Renal cortex interstitium (tissue), 15 donors: ENCODE measurements at places on chromosomes 4 and X. TPM values are rescaled to one million over a fixed set of nuclear protein-coding genes. Genes with fewer than 3 reads are reported as not detected.

DNA sequence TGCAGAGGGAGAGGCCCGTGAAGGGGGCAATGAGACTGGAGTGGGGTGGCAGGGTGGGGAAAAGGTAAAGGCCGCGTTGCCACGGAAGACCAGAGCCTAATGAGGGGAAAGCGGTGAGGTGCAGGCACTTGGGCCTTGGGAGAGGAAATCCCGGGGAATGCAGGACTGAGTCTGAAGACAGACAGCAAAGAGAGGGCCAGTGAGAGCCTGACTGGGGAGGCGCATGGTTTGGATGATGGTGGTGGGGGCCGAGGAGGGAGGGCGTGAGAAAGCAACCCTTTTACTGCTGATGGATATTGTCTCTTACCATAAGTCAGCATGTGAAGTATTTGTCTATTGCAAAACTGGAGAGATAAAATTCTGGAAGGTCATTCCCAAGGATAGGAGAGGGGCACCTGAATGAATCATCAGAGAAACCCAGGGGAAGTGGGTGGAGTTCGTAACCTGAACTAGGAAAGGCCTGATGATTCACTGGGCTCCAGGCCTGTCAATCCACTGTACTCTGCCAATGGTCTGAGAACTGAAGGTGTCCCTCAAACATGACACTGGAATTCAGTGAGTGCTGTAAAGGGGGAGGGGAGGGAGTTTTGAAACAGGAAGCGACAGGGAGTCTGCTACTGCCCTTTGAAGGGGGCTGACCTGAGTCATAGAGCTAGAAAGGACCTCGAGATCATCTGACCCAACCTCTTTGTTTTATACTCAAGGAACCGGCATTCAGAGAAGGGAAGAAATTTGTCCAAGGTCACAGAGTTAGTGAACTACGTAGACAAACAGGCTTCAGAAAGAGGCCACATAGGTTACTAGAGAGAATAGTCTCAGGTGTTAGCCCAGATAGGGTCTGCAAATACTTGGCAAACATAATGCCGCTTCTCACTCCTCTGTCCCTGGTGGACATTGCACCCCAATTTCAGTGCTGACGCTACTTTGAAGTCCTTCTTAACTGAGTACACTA lies 52.2 kb downstream of the NALF2 start:
- DNase-seq, result no peak

GRCh38 chr4:143586080-143586479 lies 72.6 kb downstream of the SMARCA5 start:
- no peak for DNase-seq

- DNase-seq, result no peak
Observed at GRCh38 chrX:11113731-11114130, 2.6 kb downstream of the HCCS start.

GRCh38 chr4:177968817-177969442 lies 526.7 kb upstream of the AGA start:
- no peak for DNase-seq

- no peak for DNase-seq
Observed at GRCh38 chr4:22170353-22170752, 221.8 kb upstream of the KCNIP4 start.

DNA sequence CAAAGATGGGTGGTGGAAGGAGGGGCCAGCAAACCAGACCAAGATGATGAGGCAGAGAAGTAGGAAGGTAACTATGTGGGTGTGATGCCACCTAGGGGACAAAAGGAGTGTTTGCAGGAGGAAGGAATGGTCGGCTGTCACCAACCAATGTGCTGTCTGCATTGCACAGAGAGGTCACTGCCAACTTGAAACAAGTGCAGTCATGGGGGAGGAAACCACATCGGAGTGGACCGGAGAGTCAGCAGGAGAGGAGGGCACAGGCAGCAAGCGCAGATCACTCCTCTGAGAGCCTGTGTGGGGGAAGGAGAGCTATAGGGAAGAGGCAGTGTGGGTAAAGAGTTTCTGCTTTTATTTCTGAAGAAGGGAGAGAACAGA lies 38.5 kb upstream of the FGFBP2 start:
- peak; percentile 49 for DNase-seq

- DNase-seq, result no peak
Observed at GRCh38 chr4:13907255-13907751, 279.8 kb upstream of the BOD1L1 start.

DNA sequence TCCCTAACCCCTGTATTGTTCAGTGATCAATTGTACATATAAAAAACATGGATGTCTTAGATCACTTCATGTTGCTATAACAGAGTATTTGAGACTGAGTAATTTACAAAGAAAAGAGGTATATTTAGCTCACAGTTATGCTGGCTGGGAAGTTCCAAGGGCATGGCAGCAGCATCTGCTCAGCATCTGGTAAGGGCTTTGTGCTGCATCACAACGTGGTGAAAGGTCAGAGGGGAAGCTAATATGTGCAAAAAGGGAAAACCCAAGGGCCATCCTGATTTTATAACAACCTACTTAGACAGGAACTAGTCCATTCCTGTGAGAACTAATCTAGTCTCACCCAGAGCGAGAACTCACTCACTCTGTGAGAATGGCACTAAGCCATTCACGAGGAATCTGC lies 128.2 kb upstream of the OTUD4 start:
- no peak for DNase-seq

GRCh38 chr4:140659943-140660700 lies 91.4 kb upstream of the UCP1 start:
- no peak for DNase-seq

GRCh38 chr4:175453456-175453855 lies 358.6 kb downstream of the GPM6A start:
- no peak for DNase-seq

OSTC gene
- polyA plus RNA-seq, result 268 TPM

TLR6 gene
- polyA plus RNA-seq, result 1.00 TPM

TMPRSS11B gene
- polyA plus RNA-seq, result 0.11 TPM

AMTN gene
- polyA plus RNA-seq, result not detected

DRD5 gene
- 1.0 TPM for polyA plus RNA-seq

ACSL4 gene
- polyA plus RNA-seq, result 54.7 TPM

TMEM271 gene
- polyA plus RNA-seq, result not detected

HEPH gene
- 54.3 TPM for polyA plus RNA-seq
